ENCODE measurements at places on chromosomes 4 and X. TPM values are rescaled to one million over a fixed set of nuclear protein-coding genes. Genes with fewer than 3 reads are reported as not detected.

DNA sequence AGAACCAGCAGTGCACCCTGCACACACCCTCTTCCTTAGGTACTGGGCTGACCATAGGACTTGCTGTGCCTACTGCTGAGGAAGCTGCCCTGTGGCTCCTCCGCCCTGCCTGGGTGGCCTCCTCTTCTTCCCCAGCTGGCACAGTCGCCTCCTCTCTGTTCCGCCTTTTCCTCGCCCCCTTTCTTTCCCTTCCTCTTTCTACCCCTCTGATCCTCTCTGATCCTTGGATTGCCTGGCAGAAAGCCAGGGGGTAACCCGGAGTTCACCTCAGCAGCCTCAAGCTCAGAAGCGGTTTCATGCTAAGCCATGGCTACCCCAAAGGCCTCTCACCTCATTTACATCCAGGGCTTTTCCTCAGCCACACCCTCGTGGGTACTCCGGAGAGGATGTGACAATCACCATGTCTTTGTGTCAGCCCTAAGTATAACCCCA, 136.2 kb downstream of the SMIM20 start:
- DNase-seq: no peak

DNA sequence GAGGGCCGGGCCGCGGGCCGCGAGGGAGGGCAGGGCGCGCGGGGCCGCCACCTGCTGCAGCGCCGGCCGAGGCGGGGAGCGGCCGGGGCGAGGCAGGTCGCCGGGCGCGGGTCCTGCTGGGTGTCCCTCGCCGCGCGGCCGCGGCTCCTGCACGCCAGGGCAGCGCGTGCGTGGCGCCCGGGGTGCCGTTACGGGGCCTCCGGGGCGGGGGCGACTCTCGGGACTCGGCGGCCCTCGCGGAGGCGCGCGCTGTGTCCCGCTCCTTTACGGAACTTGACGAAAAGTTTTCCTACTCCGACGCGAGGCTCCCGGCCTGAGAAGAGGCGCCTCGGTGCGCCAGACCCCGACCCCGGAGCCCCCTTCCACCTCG, 329 bp downstream of the TBC1D14 start:
- no peak for DNase-seq

- no peak for DNase-seq
These were observed 118.8 kb downstream of the SMIM20 start for GRCh38 chr4:26032630-26033317.

- no peak for DNase-seq
These were observed at the start of the genes DHRSX and ZBED1 for GRCh38 chrX:2500803-2501558. Gene DHRSX, minus strand, starts transcription at chrX:2500976. Its CDS starts 51 bp downstream, at chrX:2500925. Gene ZBED1, minus strand, starts transcription at chrX:2500976. Its CDS starts 10,257 bp downstream, at chrX:2490719.

GRCh38 chr4:182492423-182492822, 249.2 kb downstream of the TENM3 start:
- DNase-seq: no peak

DNA sequence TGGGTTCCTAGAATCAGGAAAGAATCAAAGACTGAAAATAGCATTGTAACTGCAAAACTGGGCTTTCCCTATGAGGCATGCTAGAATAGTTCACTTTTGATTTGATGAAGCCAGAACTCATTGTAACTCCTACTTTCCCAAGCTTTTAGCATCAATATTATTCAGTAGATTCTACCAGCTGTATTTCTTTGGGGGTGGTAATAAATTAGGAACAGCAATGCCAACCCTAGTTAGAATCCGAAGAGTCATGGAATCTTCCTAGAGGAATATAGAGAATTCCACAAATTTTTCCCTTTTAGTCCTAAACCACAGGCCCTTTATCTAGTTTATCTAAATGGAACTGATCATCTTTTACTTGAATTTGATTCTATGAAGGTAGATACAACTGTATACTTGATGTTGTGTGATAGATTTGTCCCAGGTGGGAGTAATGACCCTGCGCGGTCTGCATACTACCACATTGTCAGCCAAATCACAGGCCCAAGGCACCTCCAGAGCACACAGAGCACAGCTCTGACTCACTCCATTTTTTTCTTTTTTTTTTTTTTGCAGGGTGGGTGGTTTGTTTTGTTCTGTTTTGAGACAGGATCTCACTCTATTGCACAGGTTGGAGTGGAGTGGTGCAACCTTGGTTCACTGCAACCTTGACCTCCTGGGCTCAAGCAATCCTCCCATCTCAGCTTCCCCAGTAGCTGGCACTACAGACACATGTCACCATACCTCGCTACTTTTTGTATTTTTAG, 66.6 kb downstream of the EDNRA start:
- no peak for DNase-seq

GRCh38 chrX:140765043-140765784, 55.7 kb downstream of the LINC00632 start:
- no peak for DNase-seq

- DNase-seq: no peak
These were observed 24.6 kb downstream of the NAP1L5 start for GRCh38 chr4:88672987-88673386.

DNA sequence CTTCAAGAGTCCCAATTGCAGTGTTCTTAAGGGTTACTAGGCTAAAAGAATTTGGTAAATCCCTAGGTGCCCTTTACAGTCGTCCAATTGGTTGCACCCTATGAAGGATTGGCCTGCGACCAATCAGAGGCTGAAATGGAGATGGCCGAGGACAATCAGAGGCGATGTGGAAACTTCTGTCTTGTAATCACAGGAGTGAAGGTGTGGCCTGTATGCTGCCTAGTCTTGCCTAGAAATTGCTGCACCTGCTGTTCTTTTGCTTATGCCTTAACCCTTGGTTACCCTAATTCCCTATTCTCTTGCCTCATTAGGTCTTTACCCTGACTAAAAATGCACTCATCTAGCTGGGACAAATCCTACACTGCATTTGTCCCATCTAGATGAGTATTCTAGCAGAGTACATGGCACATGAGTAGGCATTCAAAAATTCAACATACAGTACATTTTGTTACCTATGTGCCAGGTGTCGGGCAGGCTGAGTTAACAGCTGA, 1.0 kb upstream of the DCK start:
- DNase-seq: no peak

DNA sequence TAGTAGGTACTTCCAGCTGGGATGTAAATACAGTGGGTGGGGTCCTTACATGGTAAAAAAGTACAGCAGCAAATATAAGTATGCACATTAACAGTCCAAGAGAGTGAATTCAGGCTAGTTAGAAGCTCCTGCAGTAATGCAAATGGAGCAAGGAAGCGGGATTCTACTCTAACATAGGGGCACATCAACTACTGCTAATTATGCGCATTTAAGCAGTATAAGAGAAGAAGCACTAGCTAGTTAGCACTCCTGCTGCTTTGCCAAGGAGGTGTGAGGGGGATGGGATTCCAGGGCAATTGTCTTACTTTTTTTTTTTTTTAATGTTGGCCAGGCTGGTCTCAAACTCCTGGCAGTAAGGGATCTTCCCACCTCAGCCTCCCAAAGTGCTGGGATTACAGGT, 284.1 kb downstream of the CHIC1 start:
- no peak for DNase-seq

The TAF7L gene
- not detected for total RNA-seq

The SLITRK2 gene
- 0.42 TPM for total RNA-seq

DNA sequence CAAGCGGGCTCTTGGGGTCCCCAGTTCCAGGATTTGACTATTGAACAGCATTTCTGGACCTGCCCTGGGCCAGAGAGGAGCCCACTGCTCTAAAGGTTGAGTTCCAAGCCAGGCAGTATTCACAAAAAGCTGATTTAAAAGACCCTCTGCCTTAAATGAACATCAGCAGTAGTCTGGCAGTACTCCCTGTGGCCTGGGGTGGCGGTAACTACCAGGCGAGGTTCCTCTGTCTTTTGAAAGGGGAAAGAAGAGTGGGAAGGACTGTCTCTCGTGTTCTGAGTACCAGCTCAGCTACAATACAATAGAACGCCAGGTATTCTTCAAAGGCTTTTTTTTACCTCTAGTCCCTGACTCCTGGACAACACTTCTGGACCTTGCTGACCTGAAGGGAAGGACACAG, 456.4 kb upstream of the TEX13C start:
- DNase-seq: no peak

DNA sequence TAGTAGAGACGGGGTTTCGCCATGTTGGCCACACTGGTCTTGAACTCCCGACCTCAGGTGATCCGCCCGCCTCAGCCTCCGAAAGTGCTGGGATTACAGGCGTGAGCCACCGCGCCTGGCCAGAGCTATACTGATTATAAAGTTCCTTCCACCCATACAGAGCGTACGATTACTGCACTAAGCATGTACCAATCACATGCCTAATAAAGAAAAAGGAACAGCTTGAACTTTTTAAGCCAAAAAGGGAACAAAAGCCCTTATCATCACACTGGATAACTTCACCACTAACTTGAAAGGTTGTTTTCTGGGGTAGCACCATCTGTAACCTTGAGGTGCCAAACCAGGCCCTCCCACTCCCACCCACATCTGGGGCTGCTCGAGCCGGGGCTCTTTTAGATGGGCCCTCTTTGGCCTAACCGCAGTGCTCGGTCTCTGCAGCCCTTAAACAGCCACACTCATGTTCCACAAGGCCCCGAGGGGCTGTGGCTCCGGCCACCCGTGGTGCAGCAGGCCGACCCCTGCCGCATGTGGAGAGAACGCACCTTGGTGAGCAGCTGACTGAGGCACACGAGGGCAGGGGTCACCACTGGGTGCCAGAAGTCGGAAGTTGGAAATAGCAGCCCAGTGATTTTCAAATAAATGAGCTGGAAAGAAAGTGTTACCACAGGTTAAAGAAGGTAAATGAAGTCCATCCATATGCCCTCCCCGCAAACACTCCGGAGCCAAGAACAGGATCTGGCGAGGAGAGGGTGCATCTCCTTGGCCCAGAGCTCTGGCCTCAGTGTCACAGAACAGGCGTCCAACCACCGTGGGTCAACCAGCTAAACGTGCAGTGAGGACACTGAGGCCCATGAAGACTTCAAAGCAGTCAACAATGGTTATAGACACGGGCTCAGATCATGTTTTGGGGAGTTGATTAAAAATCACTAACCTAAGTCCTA, 18.4 kb downstream of the NOP14 start:
- no peak for DNase-seq

GRCh38 chr4:107719207-107719921, 670 bp downstream of the PAPSS1 start:
- no peak for DNase-seq

The ZNF518B gene
- 11.1 TPM for total RNA-seq

The TCEAL7 gene
- 2.8 TPM for total RNA-seq

The PABPC4L gene
- total RNA-seq: 2.2 TPM

GRCh38 chr4:67375291-67375690, 170.0 kb downstream of the CENPC start:
- no peak for DNase-seq

GRCh38 chr4:1115528-1116293, 2.3 kb upstream of the RNF212 start:
- no peak for DNase-seq

DNA sequence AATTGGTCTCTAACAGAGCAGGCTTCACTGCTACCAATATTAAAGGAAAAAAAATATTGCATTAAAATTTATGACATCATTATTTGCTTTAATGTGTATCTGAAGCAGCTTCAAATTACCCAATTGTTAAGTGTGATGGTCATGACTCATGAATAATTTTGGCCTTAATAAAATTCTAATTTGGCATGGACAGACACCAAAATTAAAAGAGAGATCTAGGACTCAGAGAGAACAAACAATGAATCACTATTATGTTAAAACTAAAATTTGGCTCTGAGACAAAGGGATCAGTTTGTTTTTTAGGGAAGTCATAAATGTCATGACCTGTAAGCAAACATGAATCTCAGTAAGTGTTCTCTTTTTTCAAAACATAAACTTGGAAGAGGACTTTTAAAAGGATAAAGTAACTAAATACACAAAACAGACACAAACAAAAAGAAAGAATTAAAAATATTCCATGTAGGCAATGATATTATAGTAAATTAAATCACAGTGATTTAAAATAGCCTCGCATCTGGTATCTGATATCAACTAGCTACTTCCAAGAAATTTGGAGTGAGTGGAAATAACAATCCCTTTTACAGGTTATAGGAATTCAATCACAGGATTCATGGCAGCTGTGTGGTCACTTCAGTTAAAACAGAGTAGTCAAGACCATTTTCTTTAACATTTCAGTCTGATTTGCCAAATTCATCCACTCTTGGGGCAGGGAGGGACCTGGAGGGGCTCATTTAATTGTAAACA, 11.6 kb downstream of the VEGFC start:
- no peak for DNase-seq

DNA sequence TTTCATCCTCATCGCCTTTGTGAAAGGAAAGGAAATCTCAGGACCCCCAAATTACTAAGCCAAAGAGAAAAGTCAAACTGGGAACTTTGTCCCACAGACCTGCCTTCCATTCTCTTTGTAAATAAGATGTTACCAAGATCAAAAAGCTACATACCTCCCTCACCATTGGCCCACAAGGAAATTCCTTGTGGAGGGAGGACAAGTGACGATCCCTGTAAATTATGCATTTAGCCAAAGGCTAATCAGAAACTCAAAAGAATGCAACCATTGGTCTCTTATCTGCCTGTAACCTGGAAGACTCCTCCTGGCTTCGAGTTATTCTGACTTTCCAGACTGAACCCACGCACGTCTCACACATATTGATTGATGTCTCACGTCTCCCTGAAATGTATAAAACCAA, 70.3 kb downstream of the SHOX start:
- DNase-seq: no peak

The POU3F4 gene
- total RNA-seq: not detected

GRCh38 chr4:123325241-123325681, 71.3 kb upstream of the SPRY1 start:
- no peak for DNase-seq

GRCh38 chr4:38381788-38382187, 282.2 kb upstream of the KLF3 start:
- DNase-seq: no peak

The FGF13 gene
- 18.3 TPM for total RNA-seq

- DNase-seq: no peak
These were observed 474.0 kb upstream of the TECRL start for GRCh38 chr4:64883087-64883807.

The SUPT20HL1 gene
- not detected for total RNA-seq

- no peak for DNase-seq
These were observed 233.5 kb downstream of the ARHGAP24 start for GRCh38 chr4:85708468-85708867.

- no peak for DNase-seq
These were observed 21.8 kb downstream of the NR3C2 start for GRCh38 chr4:148420397-148420796.

DNA sequence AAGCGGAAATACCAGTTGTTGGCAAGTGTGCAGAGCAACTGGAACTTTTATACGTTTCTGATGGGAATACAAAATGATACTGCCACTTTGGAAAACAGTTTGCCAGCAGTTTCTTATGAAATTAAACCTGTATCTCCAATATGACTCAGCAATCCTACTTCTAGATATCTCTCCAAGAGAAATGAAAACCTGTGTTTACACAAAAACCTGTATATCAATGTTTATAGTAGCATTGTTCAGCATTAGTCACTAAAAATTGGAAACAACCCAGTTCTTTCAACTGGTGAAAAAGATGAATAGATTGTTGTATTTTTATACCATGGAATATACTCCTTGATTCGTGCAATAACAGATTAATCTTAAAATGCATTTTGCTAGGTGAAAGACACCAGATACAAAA, 26.8 kb downstream of the ATP7A start:
- no peak for DNase-seq

DNA sequence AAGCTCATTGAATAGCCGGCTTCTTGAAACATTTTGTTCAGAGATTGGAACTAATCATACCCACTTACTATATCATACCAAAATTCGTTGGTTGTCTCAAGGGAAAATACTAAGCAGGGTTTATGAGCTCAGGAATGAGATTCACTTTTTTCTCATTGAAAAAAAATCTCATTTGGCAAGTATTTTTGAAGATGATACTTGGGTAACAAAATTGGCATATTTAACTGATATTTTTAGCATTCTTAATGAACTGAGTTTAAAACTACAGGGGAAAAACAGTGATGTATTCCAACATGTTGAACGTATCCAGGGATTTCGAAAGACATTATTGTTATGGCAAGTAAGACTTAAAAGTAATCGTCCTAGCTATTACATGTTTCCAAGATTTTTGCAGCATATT, 6.4 kb downstream of the FAM200B start:
- DNase-seq: no peak

Data from thoracic aorta (tissue), 2 donors.